ENCODE measurements at places on chromosomes 2 and 18.

- DNase-seq: no peak
Measured at GRCh38 chr2:8636721-8637636, 44.9 kb upstream of the ID2 start.

DNA sequence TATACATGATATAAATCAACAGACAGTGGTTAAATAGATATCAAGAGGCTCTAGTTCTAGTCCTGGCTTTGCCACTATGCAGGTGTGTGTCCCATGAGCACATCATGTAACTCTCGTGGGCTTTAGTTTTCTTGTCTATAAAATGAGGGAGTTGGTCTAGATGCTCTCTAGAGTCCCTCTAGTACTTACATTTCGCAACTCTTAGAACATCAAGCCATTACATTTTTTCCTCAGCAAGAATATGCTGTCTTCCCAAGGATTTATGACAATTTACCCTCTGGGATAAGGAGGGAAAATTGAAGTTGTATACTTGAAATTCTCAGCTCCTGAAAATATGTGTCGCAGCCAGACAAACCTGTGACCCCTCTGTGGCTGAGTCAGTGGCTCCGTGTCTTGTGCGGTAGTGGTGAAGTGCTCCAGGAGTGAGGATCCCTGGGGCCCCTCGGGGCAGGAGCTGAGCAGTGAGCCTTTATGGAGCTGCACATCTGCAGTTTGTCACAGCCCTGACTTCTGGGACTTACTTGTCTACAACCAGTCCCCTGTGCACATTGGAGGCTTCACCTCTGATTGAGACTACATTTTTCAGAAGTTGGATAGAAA lies 6.8 kb downstream of the PKP4 start:
- DNase-seq: no peak

- DNase-seq: no peak
Measured at GRCh38 chr2:122622934-122623333, 867.5 kb downstream of the TSN start.

GRCh38 chr2:161206471-161207032 lies 46.3 kb downstream of the TANK start:
- DNase-seq: no peak

DNA sequence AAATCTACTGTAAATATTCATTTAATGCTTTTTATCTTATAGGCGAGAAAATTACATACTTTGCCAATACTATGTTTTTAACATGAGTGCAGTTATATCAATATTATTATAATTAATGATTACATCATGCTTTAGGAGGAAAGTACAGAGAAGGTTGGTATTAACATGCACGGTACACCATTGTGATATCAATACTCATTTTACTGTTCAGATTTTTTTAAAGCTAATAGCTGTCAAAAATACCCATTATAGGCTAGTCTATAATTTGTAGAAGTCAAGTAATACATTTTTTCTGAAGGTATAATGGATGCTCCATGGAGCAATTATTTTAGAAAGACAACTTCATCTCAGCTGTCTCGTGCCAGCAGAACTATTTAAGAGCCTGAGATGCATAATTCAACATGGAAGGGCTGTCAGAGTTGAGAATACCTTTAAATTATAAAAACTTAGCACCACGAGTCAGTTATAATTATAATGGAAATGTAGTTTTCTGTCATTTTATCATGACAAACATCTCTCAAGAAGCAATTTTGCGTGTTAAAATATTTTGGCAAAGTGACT lies 1641.7 kb upstream of the ACVR2A start:
- no peak for DNase-seq

- DNase-seq: no peak
Measured at GRCh38 chr18:31950583-31950982, 7.7 kb upstream of the TRAPPC8 start.

- no peak for DNase-seq
Measured at GRCh38 chr2:207546822-207547221, 17.1 kb downstream of the CREB1 start.

DNA sequence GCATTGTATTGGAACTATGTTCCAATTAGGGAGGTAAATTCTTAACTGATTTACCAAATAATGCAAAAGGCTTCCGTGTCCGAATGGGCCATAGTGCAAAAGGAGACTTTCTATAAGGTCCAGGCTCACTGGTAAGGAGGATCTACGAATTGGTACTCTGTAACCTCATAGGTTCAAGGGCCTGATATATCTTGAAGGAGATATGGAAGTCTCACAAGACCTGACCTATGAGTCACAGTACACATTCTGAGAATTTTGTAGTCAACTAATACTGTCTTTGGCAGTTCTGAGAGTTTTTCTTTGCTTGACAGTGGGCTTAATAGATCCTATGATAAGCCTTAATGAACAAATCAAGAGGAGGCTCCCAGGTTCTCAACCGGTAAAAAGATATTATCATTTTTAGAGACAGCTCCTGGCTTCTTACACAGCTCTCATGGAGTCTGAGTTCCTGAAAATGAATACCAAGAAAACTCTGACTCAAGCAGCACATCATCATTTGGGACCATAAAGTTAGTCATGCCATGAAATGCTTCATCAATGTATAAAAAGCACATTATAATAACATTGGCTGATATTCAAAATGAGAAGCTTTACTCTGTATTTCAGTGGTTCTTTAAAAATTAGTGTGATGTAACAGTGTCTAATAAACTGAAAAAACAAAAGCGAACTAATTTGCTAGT lies 1275.2 kb upstream of the CRIM1 start:
- DNase-seq: no peak

DNA sequence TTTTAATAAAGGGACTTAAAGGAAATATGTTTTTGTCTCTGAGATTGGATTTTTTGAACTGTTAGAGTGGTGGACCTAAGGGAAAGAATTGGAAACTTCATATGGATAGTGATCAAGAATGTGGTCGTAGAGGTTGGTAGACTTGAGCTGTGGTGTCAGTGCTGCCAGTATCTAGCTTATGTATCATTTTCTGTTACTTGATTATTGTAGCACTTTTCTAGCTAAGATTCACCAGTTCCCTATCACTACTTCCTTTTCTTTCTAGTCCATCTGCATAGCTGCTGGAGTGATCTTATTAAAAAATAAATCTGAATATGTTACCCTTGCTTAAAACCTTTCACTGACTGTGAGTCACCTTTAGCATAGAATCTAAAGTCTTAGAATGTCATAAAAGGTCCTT lies 6.0 kb downstream of the ACVR2A start:
- no peak for DNase-seq

- peak; percentile 43 for DNase-seq
Measured at GRCh38 chr2:190529486-190530247, 4.9 kb downstream of the NEMP2 start.

GRCh38 chr2:197363998-197364397 lies 53.4 kb upstream of the ANKRD44 start:
- DNase-seq: no peak

DNA sequence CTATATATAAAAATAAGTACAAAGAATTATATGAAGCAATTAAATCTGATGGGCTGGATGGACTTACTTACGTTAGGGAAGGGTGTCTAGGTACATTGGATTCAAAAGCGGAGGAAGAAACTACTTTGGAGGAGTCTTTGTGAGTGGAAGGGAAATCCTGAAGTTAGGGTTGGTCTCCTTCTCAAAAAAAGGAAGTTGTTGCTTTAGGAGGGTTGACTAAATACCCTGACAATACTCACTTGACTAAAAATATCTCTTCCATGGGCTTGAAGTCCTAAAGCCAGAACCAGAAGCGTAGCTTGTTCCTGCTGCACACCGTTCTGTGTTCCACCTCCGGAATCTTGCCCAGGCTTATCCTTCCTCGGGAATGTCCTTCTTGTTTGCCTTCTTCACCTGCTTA lies 143.3 kb upstream of the ZEB2 start:
- DNase-seq: peak; percentile 81

DNA sequence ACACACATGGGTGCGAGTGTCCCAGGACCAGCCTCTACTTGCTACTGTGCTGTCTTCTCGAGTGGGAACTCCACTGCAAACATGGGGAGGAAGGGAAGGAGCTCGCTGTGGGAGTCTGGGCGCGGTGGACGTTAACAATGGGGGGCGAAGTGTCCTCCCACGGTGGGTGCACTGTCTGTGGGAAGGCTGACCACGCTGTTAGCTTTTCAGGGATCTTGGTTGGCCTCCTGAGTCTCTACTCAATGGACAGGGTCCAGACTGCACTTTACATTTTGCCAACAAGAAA lies 146.7 kb downstream of the MBP start:
- no peak for DNase-seq

Data from KBM-7 (cell line).